Iris pigment epithelial cell (primary cell): ENCODE measurements at places on chromosomes 2 and 18.

- DNase-seq = peak; percentile 29
Observed at GRCh38 chr2:6982934-6983589, 65.8 kb downstream of the RNF144A start.

DNA sequence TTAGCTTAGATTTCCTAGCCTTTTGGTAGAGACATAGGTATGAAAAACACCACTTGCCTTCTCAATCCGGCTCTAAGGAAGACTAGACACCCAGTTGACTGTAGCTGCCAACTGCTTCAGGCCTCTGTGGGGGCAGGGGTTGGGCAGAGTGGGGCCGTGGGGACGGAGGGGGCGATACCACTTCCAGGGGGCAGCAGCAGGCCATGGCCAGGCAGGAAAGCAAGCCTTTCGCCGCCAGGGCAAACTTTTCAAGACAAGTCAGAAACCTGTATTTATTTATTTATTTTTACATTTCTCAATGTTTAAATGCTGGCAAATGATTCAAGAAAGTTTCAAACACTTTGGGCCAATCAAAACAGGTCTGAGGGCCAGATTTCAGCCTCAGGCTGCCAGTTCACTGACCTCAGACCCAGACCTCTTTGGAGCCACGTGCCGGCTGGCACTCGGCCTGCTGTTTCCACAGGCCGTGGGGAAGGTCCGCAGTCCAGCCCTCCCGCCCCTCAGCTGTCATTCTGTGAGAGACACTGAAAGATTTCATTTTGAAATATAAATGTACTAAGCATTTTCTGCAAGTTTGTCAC is 63.8 kb downstream of the MEX3C start:
- no peak for DNase-seq

GRCh38 chr2:61151436-61151835 is 10.6 kb upstream of the C2orf74 start:
- DNase-seq = peak; percentile 75

- DNase-seq = no peak
Observed at GRCh38 chr2:175947073-175947472, 55.0 kb downstream of the LNPK start.

- no peak for DNase-seq
Observed at GRCh38 chr2:110858135-110858725, 125.9 kb downstream of the ACOXL start.

GRCh38 chr2:34787341-34787740 is 1188.2 kb upstream of the FAM98A start:
- DNase-seq = no peak

GRCh38 chr2:11915650-11916049 is 169.2 kb downstream of the LPIN1 start:
- DNase-seq = no peak

DNA sequence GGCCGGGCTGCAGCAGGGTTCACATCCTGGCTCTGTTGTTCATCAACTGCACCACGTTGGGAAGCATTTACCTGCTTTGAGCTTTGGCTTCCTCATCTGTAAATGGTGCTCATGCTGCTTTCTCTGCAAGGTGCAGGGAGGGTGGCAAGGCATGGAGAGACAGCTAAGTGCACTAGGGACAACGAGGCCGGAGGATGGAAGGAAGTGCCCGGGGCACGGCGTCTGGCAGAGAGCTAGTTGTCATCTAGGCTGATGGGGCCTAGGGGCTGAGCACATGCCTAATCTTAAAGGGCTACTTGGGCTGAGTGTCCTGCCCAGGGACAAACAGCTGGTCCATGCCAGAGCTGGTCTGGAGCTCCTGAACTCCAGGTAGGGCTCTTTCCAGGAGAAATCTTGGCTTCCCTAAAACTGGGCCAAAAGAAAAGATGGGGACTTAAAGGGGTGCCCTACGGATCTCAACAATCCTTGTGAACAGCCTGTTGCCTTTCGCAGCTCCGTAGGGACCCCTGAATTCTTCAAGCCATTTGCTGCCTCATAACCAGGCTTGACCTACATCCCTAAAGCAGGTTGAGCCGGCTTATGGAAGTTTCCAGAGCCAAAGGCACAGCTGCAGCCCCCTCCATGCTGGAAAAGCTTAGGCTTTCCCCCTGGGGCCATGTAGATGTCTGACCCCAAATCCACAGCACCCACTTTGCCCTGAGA is 130.8 kb downstream of the SMAD7 start:
- DNase-seq = no peak

GRCh38 chr2:234994438-234995321 is 42.9 kb downstream of the SH3BP4 start:
- DNase-seq = no peak

GRCh38 chr2:208042041-208042440 is 16.7 kb upstream of the PLEKHM3 start:
- peak; percentile 73 for DNase-seq

- DNase-seq = peak; percentile 87
Observed at GRCh38 chr2:12737738-12738485, 21.2 kb downstream of the TRIB2 start.

DNA sequence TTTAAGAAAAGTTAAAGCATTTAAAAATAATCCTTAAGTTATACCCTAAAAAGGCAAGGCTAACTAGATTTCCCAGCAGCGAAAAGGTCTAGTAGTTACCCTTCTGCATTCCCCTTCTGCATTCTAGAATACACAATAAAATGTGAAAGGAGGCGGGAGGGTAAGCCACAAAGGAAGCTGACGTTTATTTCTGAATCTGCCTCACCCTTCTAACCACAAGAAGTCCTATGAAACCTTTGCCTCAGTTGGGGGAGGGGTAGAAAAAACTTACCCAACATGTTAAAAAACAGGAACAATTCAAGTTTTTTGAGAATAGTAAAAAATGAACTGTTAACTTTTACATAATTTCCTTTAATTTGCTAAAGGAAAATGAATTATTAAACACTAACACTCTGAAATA is 11.3 kb downstream of the STK17B start:
- DNase-seq = peak; percentile 97

GRCh38 chr18:12711446-12711845 is 8.6 kb downstream of the PSMG2 start:
- DNase-seq = no peak

DNA sequence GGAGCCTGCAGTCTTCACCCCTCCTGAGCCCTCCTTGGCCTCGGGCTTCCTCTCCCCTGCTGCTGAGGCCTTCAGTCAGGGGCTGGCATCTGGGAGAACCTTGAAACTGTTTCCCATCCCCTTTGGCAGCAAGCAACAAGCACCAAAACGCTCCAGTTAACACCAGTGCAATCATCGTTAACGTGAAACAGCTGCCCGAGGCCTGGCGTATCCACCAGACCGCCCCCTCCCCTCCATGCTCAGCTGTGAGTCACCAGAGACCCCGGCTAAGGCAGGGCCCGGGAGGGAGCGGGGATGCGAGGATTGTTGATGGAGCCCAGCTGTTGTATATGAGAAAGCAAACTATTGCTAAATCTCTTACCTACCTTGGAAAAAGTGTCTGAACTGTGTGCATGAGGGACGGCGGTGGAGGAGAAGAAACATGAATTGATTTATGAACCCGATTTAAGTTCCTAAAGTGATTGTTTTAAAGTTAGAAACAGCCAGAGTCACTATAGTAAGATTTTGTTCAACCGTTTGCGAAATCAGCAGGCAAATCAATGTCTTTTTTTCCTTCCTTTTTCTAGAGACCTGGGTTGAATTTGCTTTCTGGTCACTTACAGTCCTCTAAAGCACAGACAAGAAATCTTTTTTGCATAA is 5.2 kb downstream of the ZFP36L2 start:
- peak; percentile 83 for DNase-seq

DNA sequence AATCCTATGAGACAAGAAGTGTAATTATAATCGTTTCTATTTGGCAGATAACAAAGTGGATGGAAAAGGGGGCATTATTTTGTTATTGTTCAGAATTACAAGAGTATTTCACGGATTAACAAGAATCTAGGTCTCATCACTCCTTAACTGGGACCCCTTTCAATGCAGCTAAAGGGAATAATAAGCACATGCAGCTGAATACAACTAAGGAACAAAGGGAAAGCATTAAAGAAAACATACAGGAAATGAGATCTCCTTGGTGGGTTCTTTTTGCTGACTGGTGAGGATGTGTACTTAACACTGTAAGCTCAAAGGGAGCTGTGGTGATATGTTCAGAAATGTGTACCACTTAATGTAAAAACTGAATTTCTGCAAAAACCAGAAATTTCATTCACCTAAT is 140.5 kb upstream of the WDSUB1 start:
- no peak for DNase-seq

- DNase-seq = peak; percentile 71
Observed at GRCh38 chr2:36670881-36671595, 25.5 kb upstream of the VIT start.

GRCh38 chr2:30300456-30301221 is 69.3 kb downstream of the LBH start:
- peak; percentile 6 for DNase-seq

DNA sequence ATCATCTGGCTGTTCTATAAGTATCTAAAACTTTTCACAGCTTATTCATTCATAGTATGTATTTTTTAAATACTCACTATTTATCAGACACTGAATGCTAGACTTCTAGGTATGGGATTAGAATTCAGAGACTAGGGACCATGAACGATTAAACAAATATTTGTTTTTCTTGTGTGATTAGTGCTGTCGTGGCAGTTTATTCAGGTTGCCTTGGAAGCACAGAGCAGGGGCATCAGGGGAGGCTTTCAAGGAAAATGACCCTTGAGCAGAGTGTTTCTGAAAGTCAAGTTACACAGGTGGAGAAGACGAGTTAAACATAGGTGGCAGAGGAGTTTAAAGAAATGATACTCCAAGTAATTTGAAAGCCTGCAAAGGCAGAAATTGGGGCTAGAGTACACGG is 5.7 kb downstream of the SPOPL start:
- no peak for DNase-seq

DNA sequence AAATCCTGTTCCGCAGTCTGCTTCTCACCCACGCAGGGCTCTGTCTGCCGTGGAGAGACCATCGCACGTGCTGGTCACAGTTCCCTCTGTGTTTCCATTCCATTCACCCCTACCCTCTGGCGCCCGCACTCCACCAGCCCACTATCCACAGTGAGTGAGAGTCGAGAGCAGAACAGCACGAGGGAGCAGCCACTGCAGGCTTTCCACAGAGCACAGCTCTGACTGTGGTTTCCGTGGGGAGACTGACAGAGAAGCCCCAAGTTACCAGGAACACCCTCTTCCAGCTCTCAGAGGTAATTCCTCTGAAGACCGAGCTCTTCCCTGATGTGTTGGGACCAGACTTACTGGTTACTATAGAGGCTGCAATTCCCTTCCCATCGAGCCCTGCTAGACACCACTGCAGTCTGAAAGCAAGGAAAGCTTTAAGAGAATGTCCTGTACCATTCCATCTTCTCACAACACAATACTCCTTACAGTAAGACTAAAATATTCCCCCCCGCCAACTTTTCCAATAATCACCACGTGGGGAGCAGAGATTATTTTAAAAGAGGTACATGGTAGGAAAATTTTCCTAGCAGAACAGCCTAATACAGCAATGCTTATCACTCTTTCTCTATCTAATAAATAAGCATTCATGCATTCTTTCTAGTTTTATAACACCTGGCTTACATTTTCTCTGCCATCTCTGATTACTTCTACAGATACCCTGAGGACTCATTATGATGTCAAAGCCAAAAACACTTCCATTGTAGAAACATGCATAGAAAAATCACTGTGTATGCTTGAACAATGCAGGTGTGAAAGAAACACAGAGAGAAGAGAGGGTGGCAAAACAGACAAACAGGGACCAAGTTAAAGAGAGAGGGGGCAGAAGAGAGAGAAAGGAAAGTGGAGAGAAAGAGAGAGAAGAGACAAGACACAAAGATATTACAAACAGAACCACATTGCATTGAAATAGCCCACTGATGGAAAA is 4.7 kb downstream of the MYT1L start:
- DNase-seq = no peak

GRCh38 chr2:169734169-169734847 is 676 bp downstream of the KLHL23 start:
- no peak for DNase-seq

- peak; percentile 89 for DNase-seq
Observed at GRCh38 chr2:52260904-52261303, 1229.0 kb upstream of the NRXN1 start.

- no peak for DNase-seq
Observed at GRCh38 chr2:1478311-1479305, 65.3 kb downstream of the TPO start.

DNA sequence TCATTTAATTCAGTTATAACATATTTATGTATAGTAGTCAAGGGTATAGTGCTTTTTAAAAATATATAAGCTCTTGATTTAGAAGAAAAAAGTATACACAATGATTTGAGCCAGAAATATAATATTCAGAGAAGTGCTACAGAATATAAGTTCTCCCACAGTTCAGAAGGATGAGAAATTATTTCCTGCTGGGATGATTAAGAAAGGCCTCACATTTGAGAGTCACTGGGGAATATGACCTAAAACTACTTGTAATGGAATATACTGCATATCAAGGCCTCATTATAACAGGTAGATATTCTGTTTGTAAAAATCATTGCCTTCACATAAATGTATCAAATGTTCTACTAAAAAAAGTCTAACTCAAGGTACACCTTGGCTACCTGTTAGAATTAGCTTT is 203.5 kb downstream of the MBD2 start:
- no peak for DNase-seq

GRCh38 chr2:203857656-203858055 is 9.9 kb upstream of the CTLA4 start:
- DNase-seq = no peak

- DNase-seq = no peak
Observed at GRCh38 chr2:240339411-240340360, 95.8 kb upstream of the GPC1 start.

- no peak for DNase-seq
Observed at GRCh38 chr2:212911011-212911410, 240.4 kb downstream of the IKZF2 start.

- no peak for DNase-seq
Observed at GRCh38 chr2:96898641-96899412, 28.9 kb upstream of the SEMA4C start.

GRCh38 chr2:235562065-235562747 is 68.4 kb downstream of the AGAP1 start:
- DNase-seq = no peak

DNA sequence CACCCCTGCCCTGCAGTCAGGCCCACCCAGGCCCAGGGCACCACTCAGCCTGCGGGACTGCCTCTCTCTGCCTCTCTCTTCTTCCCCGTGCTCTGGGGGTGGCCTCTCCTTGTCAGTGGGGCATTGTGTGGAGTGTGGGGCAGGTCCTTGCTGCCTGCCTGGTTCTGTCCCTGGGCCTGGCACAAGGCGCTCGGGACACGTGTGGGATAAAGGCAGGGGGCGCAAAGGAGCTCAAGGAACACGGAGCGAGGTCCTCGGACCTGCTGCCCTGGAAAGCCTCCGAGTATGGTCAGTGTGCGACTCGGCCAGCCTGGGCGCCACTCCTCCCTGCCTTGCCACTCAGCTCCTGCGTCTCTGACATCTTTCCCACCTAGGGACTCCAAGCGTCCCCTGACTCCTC is 262.2 kb downstream of the HDAC4 start:
- DNase-seq = no peak

GRCh38 chr2:3131636-3132326 is 245.8 kb downstream of the EIPR1 start:
- DNase-seq = no peak

GRCh38 chr2:3299703-3300102 is 77.9 kb downstream of the EIPR1 start:
- no peak for DNase-seq
